Endodermal cell (in vitro differentiated cells): ENCODE measurements at places on chromosomes 4 and X.

DNA sequence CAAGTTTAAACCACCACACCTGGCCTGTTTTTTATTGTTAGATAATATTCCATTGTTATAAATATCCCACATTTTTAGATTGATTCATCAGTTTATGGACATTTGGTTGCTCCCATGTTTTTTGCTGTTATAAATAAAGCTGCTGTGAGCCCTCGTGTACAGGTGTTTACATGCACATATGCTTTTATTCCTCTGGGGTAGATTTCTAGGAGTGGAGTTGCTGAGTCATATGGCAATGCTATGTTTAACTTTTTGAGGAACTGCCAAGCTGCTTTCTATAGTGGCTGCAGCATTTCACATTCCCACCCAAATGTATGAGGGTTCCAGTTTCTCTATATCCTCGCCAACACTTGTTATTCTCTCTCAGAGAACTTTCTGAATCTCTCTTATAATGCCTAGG lies 90.5 kb downstream of the TBL1X start:
- no peaks in the 10 kb centered on the region for H3K4me1 ChIP-seq
- no peaks in the 10 kb centered on the region for H3K36me3 ChIP-seq
- H3K27me3 ChIP-seq, result no peaks in the 10 kb centered on the region
- no peak for DNase-seq
- no peak overlapping the region for H3K27ac ChIP-seq

DNA sequence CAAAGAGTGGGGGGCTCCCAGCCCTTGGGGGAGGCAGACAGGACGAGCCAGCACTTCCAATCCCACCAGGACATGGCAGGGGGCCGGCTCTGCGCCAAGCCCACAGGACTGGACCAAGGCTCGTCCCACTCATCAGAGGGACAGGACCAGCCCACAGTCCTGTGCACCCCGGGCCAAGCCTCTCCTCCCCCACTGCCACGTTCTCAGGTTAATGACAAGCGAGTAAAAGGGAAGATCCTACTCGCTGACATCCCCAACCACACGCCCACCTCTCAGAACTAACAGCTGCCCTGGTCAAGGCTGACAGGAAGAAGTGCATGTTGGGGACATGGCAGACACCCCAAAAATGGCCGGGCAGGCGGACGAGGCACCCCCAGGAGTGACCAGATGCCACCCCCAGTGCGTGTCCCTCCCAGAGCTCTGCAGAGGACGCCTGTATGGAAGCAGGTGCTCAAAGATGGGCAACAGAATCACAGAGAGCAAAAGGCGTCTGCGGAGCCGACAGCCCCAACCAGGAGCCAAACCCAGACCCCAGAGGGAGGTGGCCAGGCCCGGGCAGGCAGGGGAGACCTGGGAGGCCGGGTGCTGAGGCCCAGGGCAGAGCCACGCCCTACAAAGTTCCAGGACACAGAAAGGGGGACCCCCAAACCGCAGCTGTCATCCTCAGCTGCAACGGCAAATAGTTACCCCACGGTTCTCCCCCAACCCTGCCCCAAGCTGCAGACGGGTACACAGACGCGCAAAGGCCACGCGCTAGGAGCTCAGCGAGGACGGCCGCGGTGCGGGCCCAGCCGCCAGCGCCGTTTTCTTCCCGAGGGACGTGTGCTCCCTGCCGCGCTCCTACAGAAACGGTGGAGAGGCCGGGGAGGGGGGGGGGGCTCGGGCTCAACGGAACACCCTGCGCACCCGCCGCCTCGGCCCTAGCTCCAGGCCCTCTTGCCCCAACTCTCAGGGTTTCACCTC lies 1.7 kb downstream of the CTBP1 start:
- no peaks in the 10 kb centered on the region for H3K27me3 ChIP-seq
- H3K27ac ChIP-seq, result peak overlapping the region; percentile 88
- peaks cover 16% of the 10 kb centered on the region for H3K36me3 ChIP-seq
- peak overlapping the region; percentile 85 for H3K4me3 ChIP-seq
- H3K4me1 ChIP-seq, result peaks cover 4% of the 10 kb centered on the region
- peak; percentile 58 for DNase-seq

- no peaks in the 10 kb centered on the region for H3K4me1 ChIP-seq
- H3K27ac ChIP-seq, result no peak overlapping the region
- no peaks in the 10 kb centered on the region for H3K27me3 ChIP-seq
- H3K36me3 ChIP-seq, result peaks cover 15% of the 10 kb centered on the region
- no peak overlapping the region for H3K4me3 ChIP-seq
Measured at GRCh38 chrX:108447303-108447702, 7.7 kb downstream of the COL4A5 start.

- H3K4me3 ChIP-seq, result no peak overlapping the region
- no peaks in the 10 kb centered on the region for H3K36me3 ChIP-seq
- H3K27ac ChIP-seq, result no peak overlapping the region
- no peaks in the 10 kb centered on the region for H3K27me3 ChIP-seq
- H3K4me1 ChIP-seq, result no peaks in the 10 kb centered on the region
- no peak for DNase-seq
Measured at GRCh38 chrX:22674932-22675331, 324.8 kb upstream of the DDX53 start.

DNA sequence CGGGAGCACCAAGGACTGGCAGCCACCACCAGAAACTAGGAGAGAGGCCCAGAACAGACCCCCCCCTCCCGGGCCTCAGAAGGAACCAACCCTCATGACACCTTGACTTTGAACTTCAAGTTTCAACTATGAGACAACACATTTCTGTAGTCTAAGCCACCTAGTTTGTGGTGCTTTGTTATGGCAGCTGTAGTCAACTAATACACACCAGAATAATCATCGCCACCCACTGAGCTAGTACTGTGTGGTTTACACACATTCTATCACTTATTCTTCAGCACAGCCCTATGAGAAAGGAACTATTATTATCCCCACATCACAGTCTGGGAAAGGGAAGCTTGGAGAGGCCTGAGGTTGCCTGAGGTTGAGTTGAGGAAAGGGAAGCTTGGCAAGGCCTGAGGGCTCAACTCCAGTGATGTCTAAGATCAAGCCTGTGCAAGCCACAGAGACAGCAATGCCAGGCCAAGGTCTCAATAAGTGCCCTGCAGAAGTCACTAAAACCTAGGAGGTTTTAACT lies 126.6 kb downstream of the FHDC1 start:
- H3K36me3 ChIP-seq, result no peaks in the 10 kb centered on the region
- H3K27me3 ChIP-seq, result no peaks in the 10 kb centered on the region
- peaks cover 4% of the 10 kb centered on the region for H3K4me1 ChIP-seq
- no peak overlapping the region for H3K4me3 ChIP-seq
- no peak overlapping the region for H3K27ac ChIP-seq
- DNase-seq, result no peak

DNA sequence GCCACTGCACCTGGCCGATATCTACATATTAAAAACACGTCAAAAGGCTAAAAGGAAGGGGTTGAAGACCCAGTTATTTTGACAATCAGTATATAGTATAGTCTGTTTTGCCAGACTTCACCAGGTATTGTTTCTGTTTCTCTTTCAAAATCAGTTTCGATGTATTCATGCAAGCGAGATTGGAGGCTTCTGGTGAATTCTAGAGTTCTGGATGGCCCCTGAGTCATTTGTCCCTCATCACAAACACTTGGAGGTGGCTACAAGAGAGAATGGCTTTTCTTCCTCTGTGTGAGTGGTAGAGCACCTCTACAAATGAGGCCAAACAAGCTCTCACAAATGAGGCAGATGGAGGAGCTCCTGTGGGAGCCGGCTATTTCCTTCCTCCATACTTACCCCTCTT lies 68.6 kb upstream of the ADGRG2 start:
- no peak for DNase-seq
- no peak overlapping the region for H3K27ac ChIP-seq
- no peak overlapping the region for H3K4me3 ChIP-seq

- H3K36me3 ChIP-seq, result no peaks in the 10 kb centered on the region
- no peaks in the 10 kb centered on the region for H3K27me3 ChIP-seq
- H3K4me3 ChIP-seq, result no peak overlapping the region
- no peaks in the 10 kb centered on the region for H3K4me1 ChIP-seq
Measured at GRCh38 chrX:13428053-13428786, 108.4 kb upstream of the ATXN3L start.

DNA sequence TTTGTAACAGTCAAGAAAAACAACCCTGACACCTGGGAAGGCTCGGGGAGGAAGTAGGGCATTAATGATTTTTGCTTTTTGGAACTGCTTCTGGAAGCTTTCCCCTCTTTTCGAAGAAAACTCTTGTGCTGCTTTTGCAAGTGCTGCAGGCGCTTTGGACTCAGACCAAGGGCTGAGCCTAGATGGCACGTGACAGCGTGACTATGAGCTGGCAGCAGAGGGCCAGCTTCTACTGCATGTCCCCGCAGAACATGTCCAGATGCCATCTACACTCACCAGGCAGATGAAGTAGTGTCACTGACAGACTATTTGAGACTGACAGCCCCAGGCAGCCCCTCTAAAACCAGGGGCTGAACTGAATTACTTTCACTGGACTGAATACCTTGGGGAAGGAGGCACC lies 6.2 kb downstream of the NR0B1 start:
- no peaks in the 10 kb centered on the region for H3K27me3 ChIP-seq
- H3K4me3 ChIP-seq, result no peak overlapping the region
- peaks cover 9% of the 10 kb centered on the region for H3K36me3 ChIP-seq
- H3K4me1 ChIP-seq, result no peaks in the 10 kb centered on the region
- DNase-seq, result peak; percentile 42
